H1 (cell line): ENCODE measurements at places on chromosomes 12 and 14.

- DNase-seq: no peak
Observed at GRCh38 chr12:3601461-3602150, 110.6 kb downstream of the PRMT8 start.

- no peak for DNase-seq
Observed at GRCh38 chr12:108565976-108566375, 3.6 kb downstream of the ISCU start.

GRCh38 chr14:36096090-36096489 lies 80.4 kb downstream of the PTCSC3 start:
- DNase-seq: no peak

- DNase-seq: no peak
Observed at GRCh38 chr14:94115058-94115591, 4.6 kb downstream of the IFI27 start.

- DNase-seq: no peak
Observed at GRCh38 chr14:30153717-30154116, 226.1 kb upstream of the PRKD1 start.

DNA sequence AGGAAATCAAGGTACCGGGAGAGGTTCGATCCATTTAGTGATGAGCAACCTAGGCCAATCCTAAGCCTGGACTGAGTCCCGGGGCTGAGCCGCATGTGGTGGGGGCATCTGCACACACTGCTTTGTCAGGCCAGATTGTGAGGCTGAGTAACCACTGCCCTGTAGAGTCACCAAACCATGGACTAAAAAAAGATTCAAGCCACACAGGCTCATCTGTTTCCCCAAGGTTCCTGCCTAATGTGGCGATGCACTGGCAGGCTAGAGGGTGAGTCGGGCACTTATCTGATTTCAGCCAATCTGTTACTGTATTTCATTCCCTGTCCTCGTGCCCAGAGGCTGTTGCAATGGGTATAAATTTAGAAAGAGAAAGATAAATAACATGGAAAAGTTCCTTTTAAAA lies 140.8 kb downstream of the TTC7B start:
- no peak for DNase-seq

- no peak for DNase-seq
Observed at GRCh38 chr12:108622421-108622820, 11.3 kb downstream of the SELPLG start.

DNA sequence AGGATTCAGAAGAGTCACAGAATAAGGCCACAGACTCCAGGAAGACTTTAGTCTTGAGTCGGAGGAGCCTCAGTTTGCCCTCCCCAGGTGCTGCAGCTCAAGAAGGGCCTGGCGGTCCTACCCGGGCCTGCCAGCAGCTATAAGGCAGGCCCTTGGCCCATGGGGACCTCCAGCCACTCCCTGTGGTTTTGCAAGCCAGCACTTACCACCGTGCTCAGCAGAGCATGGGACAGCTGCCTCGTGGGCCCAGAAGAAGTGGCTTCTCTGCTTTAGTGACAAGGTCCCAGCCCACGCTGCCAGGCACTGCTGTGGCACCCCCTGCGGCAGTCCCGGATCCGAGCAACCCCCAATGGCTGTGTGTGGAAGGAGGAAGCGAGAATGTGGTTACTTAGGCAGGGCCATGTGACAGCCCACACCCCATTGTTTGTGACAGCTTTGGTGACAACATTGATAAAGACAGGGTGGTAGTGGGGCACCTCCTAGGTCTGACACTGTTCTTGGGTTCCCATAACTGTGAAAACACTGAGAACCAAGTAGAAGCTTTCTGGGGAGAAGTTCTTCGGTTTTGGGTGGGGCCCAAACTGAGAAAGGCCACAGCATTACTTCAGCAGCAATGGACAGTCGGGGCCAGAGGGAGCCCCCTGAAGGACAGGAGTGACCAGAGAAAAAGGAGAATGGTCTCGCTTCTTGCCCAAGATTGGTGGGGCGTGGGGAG lies at the start of gene SELPLG:
SELPLG (minus strand) TSS at position 361 of the 715 bp plus-strand sequence. CDS start 9,587 bp downstream, outside the sequence.
- no peak for DNase-seq

DNA sequence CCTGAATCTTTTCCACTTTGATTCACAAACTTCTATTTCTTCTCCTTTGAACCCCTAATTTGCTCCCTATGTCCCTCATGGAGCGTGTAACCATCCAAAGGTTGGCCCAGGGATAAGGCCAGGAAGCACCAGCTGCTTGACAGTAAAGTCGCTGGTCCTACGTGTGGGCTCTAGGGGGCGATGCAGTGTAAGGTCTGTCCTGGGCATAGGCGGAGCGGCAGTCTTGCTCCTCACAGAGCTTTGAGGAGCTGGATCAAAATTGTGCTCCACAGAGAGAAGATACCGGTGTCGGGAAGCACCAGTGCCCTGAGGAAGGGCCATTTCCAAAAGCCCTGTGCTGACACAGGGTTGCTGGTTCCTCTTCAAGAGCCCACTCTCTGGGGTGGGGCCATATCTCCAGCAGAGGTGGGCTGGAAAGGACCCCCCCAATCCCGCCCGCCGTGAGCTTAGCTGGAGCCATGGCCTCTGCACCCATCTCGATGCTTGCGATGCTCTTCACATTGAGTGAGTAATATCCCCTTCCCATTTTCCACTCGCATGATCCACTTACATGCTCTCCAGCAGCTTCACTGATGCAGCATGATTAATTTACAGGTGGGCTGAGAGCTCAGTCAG lies 49.9 kb upstream of the OR4E1 start:
- peak; percentile 47 for DNase-seq

- no peak for DNase-seq
Observed at GRCh38 chr12:22800332-22800731, 175.4 kb downstream of the ETNK1 start.

GRCh38 chr12:25332143-25332542 lies 81.4 kb upstream of the KRAS start:
- no peak for DNase-seq

DNA sequence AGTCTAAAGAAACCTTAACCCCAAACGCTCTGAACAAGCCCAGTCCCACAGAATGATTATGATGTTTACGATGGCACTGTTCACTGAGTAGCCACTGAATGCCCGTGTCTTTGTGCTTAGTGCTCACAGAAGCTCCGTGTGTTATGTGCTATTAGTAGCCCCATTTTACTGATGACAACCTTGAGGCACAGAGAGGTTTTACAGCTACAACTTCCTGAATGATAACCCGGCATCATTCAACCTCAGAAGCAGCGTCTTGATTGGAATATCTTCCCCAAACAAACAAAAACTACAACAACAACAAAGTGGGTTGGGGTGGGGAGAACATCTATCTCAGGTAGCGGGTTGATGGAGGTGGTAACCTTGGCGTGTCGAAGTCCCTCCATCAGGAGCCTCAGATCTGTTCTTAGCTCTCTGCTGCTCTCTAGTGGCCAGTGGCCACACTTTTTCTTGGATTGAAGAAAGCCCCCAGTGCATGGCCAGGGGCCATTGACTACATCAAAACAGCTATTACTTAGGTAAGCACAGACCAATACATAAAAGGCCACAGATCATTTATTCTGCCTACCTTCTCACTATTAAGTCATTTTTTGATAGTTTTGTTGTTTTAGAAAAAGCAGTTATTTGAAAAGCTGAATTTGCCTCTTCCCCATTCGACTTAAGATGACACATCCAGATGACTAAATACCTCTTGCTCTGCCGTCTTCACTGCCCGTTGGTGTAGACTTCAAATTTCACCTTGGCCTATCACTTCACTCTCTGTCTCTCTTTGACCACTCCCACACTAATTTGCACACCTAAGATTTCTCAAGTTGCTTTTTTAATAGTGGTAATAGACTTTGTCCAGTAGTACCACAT lies 376.9 kb downstream of the GALC start:
- DNase-seq: peak; percentile 36

DNA sequence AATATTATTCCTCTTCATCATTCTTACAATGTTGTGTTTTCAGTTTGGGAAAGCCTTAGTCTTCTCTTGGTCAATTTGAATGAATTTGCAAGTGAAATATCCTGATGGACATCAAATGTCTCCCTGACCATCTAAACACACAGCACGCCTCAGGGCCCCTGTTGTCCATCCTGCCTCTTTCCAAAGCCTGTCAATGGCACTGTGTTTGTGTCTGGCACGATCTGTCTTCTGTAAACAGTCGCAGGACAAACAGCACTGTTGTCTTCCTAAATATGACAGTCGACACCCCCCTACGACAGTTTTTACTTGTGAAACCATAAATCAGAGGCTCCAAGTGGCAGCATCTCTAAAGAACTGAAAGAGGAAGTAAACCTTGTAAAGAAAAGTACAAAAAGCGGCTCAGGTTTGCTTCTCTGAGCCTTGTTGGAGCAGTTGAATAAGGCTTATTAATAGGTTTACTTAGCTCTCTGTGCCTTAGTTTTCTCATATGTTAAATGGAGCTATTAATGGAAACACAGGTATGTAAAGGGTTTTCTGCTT lies 285.8 kb downstream of the NRXN3 start:
- no peak for DNase-seq

GRCh38 chr14:86518298-86518697 lies 988.4 kb downstream of the FLRT2 start:
- DNase-seq: no peak

DNA sequence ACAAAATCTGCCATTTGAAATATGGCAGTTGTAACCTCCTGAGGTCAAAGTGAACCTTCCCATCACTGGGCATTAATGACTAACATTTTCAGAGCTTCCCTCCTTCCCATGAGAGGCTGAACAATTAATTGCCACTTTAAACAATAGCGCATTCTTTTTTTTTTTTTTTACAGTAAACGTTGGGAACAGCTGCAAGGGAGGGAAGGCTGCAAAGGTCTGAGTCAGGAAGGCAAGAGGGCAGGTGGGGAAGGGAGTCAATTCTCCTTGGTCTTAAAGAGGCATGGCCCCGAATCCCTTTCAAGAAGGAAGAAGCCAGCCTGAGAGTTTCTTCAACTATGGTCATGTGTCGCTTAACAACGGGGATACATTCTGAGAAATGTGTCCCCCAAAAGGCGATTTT lies 41.0 kb upstream of the PLEKHG3 start:
- no peak for DNase-seq

DNA sequence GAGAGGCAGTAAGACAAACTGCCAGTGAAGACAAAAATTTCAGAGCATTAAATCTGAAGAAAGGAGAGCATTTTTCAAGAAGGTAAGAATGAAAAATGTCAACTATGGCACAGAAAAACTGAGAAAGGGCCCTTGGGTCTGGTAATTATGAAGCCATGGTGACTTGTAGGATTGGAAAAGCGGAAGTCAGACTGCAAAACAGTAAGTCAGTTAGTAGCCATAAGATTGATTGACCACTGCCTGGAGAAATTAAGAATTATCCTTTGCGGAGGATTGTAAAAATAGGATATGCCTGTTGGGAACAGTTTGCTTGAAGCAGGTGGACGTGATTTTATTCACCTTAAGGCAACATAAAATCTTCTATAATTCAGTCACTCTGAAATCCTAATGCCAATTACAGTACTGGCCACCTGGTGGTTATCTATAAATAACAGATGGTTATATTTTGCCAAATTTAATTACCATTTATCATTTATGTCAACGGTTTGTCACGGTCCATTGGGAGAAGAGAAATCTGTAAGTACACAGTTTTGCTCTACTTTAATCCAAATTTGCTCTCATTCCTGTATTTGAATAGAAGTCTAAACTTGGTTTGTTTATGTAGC lies 127.1 kb upstream of the CNTN1 start:
- DNase-seq: no peak

GRCh38 chr12:30257618-30258017 lies 438.1 kb downstream of the IPO8 start:
- no peak for DNase-seq

DNA sequence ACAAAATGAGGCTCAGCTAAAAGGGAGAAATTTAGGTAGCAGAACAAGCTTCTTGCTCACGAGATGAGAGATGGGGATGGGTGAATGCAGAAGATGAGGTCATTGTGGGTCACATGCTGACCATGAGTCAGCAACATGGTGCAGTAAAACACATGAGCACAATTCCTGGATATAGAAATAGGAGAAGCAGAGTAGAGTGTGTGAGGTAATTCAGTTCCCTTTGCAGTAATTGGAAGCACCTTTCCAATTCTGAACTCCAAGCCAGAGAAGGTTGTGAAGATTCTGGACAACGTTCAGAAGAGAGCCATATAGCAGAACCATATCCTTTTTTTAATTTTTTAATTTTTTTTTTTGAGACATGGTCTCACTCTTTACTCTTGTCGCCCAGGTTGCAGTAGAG lies 62.0 kb upstream of the LMNTD1 start:
- DNase-seq: no peak

DNA sequence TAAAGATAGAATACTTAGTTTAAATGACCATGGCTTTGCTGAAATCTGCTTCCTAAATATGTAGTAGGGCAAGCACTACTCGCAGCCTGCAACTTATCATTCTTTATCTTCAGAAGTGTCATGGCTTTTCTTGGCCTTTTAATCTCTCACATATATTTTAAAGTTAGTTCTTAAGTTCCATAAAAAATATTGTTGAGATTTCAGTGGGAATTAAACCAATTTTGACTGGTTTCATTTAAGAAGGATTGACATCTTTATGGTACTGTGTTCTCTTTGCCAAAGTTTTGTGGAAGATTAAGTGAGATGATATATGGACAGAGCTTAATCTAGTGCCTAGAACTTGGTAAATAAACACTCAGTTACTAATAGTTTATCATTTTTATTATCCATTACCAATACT lies 56.7 kb downstream of the KIAA0586 start:
- no peak for DNase-seq

GRCh38 chr14:88044776-88045446 lies 40.0 kb downstream of the GPR65 start:
- no peak for DNase-seq

DNA sequence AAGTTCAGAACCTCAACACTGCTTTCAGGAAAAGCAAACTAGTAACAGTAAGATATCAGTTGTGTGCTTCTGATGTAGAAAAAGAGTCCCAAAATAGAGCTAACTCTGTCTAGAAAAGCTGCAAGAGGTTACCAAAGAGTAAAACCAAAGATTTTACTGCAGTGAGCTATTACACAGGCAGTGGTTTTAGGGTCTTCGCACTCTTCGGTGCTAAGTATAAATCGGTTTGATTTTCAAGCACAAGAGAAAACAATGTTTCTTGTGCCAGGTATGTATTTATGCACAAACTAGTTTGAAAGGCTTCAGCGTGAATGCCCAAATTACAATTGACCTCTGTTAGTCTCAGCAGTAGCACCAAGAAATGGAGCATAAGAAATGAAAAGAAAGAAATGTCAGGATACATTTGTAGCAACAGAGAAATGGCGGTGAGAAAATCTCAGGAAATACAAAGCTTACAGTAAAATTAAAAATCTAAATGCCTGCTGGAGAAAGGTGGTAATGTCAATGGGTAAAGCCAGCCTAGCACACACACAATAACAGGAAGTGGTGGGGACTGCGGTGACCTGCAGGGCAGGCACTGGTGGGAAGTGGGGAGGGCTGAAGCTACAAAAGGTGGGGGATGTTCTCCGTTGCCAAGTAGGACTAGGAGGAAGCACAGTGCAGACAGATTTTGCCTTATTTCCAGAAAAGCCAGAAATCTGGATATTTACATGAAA lies 18.0 kb upstream of the DYRK2 start:
- DNase-seq: no peak

DNA sequence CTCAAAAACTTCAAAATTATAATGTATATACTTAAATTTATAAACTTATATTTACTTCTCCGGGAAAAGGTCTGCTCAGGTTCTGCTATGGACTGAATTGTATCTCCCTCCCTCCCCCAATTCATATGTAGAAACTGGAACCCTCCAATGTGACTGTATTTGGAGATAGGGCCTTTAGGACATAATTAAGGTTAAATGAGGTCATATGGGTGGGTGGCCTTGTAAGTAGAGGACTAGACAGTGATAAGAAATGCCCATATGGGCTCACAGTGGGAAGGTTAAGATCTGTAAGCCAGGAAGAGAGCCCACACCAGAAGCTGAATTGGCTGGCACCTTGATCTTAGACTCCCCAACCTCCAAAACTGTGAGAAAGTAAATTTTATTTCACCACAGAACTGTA lies 84.5 kb downstream of the TAOK3 start:
- DNase-seq: no peak
